ENCODE measurements at places on chromosomes 3 and 15.

DNA sequence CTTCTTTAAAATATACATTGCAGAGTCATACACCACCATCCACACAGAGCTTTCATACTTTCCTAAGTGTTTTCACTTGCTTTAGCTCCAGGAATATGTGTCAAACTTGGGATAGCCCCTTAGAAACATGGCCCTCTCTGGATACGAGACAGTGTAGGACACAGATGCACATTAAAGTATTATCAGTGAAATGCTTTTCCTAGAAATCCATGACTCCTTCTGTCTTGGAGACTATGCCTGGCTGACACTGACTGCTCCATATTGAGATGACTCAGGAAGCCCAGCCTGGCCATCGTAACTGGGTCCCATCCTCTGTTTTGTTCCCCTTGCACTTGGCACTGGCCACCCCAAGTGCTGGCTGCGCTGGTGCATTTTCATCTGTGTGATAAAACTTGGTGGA, 204.8 kb downstream of the PDZRN3 start:
- DNase-seq = no peak

DNA sequence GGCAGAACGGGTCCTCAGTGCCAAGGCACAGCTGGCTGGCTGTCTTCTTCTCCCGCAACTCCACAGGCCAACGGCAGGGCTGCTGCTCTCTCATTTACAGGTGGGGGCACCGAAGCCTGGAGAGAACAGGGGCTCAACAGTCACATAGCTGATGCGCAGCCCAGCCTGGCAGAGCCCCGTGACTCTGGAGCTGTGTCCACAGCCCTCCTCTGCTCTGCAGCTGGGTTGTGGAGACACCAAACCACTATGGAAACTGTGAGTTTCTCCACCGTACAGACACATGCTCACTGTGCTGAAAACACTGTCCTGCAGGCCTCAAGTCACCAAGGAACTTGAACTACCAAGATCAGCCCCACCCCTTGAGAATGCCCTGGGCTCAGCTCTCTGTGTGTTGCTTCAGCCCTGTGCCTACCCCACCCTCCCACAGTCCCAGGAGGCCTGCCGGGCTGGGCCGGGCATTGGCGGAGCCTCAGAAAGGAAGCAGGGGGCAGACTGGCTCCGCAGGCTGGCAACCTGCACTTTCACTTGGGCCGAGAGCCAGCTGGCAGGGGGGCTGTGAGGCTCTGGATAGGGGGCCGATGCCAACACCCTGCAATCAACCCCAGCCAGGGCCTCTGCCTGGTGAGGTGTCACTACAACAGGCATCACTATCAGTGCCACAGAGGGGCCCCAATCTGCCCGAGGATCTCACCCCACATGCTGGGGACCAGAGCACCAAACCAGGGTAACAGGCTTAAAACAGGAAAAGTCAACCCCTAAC, 113.7 kb upstream of the RPL32 start:
- DNase-seq = peak; percentile 16

- DNase-seq = no peak
Observed at GRCh38 chr3:131283862-131284261, 97.7 kb upstream of the NUDT16 start.

DNA sequence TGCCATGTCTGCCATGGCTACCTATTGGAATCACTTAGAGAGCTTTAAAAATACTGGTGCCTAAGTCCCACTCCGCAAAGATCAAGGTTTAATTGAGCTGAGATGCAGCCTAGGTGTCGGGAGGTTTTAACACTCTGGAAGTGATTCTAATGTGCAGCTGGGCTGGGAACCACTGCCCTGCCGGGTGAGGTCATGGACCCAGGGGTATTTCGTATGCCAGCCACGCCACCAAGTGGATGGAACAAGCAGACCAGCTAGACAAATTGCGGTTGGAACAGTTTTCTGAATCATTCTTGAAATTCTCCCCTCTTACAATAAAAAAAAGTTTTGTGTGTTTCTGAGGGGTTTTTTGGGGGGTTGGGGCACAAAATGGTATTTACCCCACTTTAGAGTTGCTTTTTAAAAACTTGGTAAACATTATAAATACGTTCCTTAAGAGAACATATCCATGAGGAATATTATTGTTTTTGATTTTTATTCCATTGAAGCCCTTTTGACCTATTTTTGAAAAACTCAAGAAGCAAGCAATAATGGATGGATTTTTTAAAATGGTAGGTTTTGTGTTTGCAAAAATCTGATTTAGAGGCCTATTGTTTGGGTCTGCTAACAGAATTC, 66.2 kb upstream of the CSTA start:
- peak; percentile 86 for DNase-seq

GRCh38 chr15:40420071-40420713, 14.6 kb downstream of the IVD start:
- DNase-seq = no peak

- DNase-seq = no peak
Observed at GRCh38 chr3:168251371-168251770, 155.6 kb upstream of the GOLIM4 start.

- DNase-seq = no peak
Observed at GRCh38 chr15:68658641-68659358, 80.0 kb downstream of the CORO2B start.

DNA sequence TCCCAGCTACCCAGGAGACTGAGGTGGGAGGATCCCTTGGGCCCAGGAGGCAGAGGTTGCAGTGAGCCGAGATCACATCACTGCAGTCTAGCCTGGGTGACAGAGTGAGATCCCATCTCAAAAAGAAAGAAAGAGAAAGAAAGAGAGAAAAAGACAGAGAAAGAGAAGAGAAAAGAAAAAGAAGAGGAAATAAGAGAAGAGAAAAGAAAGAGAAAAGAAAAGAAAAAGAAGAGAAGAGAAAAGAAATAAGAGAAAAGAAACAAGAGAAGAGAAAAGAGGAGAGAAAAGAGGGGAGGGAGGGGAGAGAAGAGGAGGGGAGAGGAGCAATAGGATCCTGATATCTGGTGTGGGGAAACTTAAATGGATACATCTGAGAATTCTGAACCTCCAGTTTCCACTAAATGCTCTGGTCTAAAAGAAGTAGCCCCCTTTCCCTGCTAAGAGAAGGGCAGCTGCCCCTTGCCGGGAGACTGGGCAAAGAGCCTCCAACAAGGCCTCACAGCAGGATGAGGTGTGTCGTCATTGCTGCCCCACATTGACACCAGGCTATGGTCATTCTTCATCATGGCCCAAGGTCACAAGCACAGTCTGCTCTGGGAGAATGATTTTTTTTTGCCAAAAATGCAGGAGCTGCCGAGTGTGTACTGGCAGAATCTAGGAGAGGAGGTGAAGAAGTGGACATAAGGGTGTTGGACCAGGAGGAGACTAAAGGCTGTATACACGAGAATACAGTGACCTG, 21.1 kb upstream of the COMMD4 start:
- DNase-seq = no peak
